ENCODE measurements at places on chromosomes 5 and 9. TPM values are rescaled to one million over a fixed set of nuclear protein-coding genes. Genes with fewer than 3 reads are reported as not detected.

DNA sequence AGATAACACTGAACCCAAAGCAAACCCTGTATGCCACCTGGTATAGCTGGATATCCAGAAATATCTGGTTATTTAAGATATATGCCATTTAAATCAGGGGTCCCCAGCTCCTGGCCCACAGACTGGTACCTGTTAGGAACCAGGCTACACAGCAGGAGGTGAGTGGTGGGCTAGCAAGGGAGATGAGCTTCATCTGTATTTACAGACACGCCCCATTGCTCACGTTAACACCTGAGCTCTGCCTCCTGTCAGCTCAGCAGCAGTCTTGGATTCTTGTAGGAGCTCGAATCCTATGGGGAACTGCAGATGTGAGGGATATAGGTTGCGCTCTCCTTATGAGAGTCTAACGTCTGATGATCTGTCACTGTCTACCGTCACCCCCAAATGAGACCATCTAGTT lies 646.6 kb downstream of the TLE4 start:
- no peak for DNase-seq

DNA sequence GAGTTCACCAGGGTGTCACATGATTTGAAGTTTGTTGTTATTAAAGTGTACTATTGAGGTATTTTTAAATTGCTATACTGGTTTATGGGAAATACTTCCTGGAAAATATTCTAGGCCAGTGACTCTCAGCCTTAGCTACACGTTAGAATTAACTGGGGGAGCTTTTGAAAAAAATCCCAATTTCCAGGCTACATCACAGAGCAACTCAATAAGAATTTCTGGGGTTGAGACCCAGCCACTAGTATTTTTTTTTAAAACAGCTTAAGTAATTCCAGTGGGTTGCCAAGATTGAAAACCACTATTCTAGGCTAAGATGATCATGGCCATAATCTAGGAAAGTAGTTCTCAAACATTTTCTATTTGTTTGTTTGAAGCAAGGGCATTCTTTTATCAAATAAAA lies 142.9 kb upstream of the GRIA1 start:
- DNase-seq: no peak

DNA sequence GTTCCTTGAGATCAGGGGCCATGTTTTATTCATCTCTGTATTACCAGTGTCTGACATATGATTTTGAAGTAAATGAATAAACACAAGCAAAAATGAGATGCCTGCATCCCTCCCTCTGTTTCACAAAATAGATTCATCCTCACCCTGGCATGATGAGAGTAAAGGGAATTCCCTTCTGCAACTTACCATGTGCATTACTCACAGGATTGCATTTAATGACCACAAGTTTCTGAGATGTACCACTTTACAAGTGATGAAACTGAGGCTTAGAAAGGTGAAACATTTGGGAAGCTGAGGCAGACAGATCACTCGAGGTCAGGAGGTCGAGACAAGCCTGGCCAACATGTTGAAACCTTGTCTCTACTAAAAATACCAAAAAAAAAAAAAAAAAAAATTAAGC lies 74.2 kb upstream of the TNFSF8 start:
- DNase-seq: no peak

- no peak for DNase-seq
Observed at GRCh38 chr5:56072863-56073766, 78.4 kb upstream of the IL6ST start.

GRCh38 chr5:72252574-72253155 lies 67.4 kb downstream of the MRPS27 start:
- no peak for DNase-seq

GRCh38 chr9:78615372-78615771 lies 318.4 kb downstream of the PSAT1 start:
- DNase-seq: peak; percentile 21

Gene PTPN3
- 7.8 TPM for total RNA-seq

Gene TMC1
- 0.89 TPM for total RNA-seq

Gene CARD9
- total RNA-seq: 2.4 TPM

Gene PCDHGA9
- total RNA-seq: 10.9 TPM

Gene NFIB
- 97.5 TPM for total RNA-seq
